Stimulated activated CD4-positive, alpha-beta T cell treated with anti-CD3 and anti-CD28 coated beads, TNF-alpha, amount 100 ng/mL, for 1 hour (primary cell): ENCODE measurements at places on chromosomes 2 and 18.

DNA sequence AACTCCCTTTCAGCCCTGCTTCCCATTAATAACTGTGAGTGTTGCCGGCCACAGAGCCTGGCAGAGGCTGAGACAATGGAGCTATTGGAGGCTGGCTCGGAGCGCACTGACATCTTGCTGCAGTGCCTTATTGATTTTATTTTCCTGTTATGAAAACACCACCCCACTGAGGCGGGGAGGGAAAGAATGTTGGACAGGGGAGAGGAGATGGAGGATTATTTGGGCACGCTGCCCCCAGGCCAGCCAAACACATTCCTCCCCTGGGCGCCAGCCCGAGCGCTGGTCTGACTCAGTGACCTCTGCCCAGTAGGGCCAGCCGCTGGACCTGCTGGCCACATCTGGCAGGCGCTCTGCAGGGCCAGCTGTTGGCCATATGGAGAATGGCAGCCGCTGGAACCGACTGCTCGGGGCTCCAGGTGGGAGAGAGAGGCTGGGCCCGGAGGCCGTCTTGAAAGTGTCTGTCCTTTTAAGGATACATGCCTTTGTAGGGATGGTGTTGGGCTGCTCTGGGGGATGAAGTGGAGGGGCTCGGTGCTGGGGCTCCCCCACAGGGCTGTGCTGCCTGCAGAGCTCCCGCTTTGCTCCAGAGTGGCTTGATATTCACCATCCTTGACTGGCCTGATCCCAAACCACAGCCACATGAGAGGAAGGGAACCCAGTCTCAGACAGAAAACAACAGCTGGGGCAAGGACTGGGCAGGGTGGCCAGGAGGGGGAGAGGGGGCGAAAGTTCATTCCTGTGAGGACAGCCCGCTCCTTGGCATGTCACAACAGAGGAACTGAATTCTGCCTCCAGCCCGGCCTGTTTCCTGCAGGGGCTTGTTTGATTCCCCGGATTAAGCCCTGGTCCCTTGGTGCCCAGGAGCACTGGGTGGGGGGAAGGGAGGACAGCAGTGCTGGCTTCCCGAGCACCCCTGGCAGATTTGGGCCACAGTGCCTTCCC is 179.0 kb downstream of the KLHL29 start:
- DNase-seq, result no peak

GRCh38 chr2:44100351-44100750 is 68.3 kb upstream of the PPM1B start:
- no peak for DNase-seq

GRCh38 chr18:58452454-58453166 is 176.3 kb downstream of the ALPK2 start:
- no peak for DNase-seq

DNA sequence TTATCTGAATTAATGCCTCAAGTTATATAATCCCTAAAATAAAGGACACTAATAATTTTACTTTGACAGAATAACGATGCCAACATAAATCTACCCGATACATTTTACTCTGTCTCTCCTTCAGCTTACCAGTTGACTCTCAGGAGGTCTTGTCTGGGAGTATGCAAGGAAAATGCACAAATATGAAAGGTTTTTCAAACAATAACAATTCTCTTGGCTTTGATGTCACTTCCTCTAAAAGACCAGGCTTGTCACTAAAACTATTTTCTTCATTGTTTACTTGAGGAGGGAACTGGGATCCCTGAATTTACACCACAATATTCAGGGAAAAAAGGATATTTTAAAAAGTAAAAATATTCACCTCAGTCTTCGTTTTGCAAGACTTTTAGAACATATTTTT is 97.2 kb downstream of the SOS1 start:
- no peak for DNase-seq

DNA sequence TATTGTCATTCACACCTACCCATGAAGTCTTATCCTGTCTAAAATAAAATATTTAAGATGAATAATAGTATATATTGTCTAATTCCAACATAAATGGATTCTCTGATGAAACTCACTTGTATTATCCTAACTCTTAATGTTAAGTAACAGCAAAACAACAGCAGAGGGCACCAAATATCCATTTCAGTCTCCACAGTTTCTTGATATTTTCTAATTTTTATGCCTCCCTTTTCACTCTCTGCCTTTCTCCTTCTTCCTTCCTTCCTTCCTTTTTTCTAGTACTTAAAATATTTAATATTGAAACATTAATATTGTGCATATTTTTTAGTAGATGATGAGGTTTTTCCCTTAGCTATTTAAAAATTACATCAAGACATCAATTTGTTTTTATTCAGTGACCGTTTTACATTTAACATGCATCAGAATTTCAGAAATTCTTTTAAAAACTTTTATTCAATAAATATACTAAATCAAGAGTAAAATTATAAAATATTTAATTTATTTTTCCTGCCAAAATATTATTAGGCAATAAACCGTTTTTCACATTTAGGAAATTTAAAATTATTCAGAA is 97.6 kb downstream of the WDR7 start:
- no peak for DNase-seq
